ENCODE measurements at places on chromosomes 5 and 9.

DNA sequence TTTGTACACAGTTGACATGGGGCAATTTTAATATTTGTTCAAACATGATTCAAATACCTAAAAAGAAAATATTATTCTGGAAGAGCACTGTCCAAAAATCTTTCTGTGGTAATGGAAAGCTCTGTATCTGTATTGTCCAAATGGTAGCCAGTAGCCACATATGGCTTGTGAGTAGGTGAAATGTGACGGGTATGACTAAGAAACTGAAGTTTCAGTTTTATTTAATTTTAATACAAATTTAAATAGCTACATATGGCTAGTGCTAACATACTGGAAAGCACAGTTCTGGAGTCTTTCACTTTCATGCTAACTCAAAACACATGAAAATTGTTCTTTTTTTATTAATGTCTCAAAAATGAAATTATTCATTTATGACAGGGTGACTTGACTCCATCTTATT lies 132.6 kb downstream of the PLK2 start:
- peak; percentile 0 for DNase-seq

DNA sequence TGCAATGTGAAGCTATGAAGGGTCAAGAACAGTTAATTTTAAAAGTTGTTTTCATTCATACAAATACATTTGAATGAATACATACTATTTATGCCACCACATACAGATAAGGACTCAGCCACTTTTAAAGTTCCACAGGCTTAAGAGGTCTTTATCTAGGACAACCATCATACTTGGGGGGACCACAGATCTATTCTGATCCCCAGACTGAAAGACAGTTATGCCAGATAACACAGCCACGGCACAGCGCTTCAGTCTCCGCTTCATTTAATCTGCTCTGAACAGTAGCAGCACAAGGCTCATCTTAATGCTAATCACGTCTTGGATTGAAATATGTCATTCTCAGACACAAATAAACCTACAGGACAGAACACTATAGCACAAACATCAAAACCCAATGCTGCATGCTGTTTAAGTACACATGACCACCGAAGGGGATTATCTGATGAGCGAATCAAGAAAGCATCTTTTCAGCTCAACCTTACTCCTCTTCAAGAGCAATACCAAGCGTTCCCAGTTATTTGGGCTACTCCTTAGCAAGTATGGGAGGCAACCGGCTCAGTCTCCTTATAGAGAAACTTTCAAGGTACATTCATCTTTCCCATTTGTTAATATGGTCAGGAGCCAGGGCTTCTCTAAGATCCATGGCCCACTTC lies 33.3 kb downstream of the PUM3 start:
- no peak for DNase-seq

GRCh38 chr9:124793015-124793541 lies 16.1 kb downstream of the OLFML2A start:
- DNase-seq = peak; percentile 16

- no peak for DNase-seq
These were observed 6.4 kb downstream of the TNFSF15 start for GRCh38 chr9:114799441-114799840.

- no peak for DNase-seq
These were observed 180.2 kb downstream of the ALDH1A1 start for GRCh38 chr9:72772661-72773060.

- DNase-seq = no peak
These were observed 1.5 kb upstream of the ANKHD1 start for GRCh38 chr5:140399979-140400729.

GRCh38 chr5:121982893-121983285 lies 21.1 kb downstream of the SRFBP1 start:
- no peak for DNase-seq

DNA sequence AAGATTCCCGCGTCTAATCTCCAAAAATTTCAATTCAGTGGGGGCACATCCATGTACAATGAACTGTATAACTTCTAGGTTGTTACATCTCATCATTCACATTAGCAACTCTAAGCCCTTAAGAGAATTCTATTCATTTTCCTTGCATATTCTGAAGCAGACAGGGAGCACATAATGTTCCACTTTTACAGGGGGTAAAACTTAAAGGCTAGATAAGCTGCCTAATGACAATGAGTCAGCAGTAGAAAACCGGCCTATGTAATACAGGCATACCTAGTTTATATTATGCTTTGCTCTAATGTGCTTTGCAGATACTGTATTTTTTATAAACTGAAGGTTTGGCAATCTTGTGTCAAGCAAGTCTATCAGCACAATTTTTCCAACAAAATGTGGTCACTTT lies 40.4 kb downstream of the PTAR1 start:
- no peak for DNase-seq

DNA sequence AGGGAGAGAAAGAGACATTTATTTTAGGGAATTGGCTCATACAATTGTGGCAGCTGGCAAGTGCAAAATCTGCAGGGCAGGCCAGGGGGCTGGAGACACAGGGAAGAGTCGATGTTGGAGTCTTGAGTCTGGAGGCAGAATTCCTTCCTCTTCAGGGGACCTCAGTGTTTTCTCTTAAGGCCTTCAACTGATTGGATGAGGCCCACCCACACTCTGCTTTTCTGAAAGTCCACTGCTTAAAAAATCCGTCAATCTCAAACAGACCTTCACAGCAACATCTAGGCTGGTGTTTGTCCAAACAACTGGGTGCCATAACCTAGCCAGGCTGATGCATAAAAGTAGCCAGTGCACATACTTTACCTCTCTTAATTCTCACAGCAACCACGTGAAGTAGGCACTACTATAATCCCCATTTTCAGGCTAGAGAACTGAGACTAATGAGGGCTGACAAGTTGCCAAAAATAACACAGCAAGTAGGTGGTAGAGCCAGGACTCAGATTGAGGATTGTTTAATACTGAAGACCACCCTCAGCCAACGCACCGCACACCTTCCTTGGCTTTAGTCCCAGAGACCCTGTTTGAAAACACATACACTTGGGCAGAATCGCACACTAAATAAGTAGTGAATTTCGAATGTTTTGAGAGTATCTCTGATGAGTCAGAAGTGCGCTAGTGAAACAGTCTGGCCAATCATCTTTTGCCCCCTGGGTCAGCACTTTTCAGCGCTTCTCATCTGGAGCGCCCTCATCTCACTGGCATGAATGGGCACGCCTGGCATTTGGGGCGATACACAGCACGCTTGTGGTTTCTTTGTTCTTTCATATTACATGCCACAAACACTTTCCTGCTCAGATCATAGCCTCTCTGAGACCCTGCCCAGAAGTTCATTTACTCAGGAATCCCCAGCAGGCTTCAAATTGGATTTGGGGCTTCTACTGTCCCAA lies 591.4 kb downstream of the CCDC171 start:
- no peak for DNase-seq

DNA sequence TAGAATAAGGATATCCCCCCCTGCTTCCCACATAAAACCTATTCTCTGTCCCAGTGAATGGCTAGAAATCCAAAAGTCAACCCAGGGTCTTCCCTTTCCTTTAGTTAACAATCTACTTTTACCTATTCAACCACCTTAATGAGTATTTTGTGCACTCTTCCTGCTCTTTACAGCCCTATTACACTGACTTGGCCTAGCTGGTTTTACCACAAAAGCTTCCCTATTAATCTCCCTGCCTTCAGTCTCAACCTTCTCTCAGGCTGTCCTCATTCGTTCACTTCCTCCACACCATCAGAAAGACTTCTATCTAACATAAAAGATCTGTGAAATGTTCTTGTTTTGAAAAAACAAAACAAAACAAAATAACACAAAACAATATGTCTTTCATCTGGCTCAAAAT lies 16.2 kb downstream of the CTNNAL1 start:
- no peak for DNase-seq

DNA sequence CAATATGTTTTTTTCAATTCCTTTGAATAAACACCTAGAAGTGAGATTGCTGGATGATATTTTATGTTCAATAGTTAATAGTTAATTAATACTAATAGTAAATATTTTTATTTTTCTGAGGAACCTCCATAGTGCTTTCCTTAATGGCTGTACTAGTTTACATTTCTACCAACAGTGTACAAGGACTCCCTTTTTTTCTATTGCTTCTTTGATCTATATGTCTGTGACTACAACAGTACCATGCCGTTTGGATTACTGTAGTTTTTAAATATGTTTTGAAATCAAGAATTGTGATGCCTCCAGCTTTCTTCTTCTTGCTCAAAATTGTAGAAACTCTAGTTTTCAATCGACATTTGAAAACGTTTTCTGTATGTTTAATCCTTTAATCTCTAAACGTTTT lies 39.5 kb upstream of the ADAMTS16 start:
- DNase-seq = no peak

GRCh38 chr5:178836628-178837027 lies 23.1 kb upstream of the ZNF354B start:
- no peak for DNase-seq

GRCh38 chr9:92960561-92961290 lies 13.4 kb downstream of the FGD3 start:
- DNase-seq = no peak

DNA sequence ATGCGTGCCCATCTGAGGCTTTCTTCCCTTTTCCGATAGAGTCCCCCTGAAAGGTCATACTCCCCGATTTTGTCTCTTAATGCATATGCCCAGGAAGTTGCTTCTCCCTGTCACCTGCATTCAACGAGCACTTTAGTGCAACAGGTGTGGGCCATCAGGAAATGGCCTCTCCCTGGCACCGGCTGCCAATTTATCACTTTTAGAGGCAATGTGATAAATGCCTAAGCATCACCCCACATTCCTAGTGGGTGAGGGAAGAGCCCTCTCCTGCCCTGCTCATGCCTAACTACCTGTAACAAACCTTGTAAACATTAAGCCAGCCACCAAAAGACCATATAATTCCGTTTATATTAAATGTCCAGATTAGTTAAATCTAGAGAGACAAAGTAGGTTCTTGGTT lies 1.1 kb upstream of the SNAPC3 start:
- DNase-seq = no peak

DNA sequence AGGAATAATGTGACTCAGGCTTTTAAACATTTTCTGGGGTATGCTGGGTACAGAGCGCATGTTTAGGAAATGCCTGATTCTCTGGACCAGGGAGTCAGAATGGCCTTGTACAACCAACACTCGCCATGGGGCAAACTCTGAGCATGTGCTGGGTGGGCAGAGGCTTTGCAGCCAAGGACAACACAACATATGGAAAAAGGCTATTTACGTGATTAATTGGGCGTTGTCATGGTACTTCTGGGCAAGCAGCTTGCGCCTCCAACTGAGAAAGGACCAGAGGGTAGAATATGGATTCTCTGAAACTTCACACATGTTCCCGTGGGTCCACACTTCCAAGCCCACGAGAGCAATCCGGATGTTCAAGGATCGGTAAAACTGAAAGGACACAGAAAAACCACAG lies 49.1 kb downstream of the NIPAL4 start:
- no peak for DNase-seq

DNA sequence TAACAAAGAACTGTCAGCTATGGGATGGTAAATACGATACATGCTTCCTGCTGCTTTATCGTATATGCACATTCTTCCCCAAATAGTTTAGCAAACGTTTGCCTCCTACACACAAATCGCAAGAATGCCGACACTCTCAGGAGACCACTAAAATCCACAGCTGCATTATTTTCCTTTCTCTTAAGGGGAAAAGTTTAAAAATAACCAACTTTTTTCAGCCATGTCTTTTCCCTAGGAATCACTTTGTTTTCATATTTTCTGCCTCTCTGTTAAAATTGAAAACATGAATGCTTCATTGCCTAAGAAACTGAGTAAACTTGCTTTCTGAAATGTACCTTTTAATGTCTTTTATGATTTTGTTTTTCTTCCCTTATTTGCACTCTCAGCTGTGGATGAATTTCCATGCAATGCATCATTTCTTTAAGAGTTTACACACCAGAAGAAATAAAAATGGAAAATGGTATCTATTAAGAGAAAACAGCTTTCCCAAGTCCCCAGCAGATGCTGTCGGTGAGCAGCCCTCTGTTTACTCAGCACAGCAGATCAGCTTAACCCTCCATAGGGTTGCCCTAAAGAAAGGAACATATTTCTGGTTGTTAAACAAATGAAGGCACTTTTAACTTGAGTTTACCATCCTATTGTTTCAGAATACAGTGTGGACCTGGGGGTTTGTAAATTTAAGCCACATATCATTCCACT lies 66.2 kb downstream of the IZUMO3 start:
- DNase-seq = no peak

DNA sequence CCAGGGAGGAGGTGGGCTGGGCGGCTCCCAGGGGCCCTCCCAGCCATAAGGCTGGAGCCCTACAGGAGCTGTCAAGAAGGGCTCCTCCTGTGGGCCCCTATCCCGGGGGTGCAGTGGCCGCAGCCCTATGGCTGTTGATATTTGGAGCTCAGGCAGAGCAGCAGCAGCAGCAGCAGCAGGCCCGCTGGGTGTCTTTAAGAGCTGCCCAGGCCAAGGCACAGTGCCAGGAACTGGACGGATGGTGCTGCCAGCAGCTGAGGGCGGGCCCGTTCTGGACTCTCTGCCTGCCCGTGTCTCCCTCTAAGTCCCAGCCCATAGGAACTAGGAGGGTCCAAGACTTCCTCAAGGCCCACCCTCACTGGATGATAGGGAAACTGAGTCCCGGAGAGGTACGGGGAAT lies 3.6 kb downstream of the AK1 start:
- no peak for DNase-seq

DNA sequence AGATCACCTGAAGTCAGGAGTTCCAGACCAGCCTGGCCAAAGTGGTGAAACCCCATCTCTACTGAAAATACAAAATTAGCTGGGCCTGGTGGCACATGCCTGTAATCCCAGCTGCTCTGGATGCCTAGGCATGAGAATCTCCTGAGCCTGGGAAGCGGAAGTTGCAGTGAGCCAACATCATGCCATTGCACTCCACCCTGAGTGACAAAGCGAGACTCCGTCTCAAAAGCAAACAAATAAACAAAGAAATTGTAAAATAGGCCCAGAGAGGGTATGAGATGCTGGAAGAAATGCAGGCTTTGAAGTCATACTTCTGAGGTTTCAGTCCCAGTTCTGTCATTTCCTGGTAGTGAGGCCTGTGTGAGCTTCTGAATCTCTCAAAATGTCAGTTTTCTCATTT lies 5.3 kb upstream of the ARHGEF37 start:
- DNase-seq = no peak

DNA sequence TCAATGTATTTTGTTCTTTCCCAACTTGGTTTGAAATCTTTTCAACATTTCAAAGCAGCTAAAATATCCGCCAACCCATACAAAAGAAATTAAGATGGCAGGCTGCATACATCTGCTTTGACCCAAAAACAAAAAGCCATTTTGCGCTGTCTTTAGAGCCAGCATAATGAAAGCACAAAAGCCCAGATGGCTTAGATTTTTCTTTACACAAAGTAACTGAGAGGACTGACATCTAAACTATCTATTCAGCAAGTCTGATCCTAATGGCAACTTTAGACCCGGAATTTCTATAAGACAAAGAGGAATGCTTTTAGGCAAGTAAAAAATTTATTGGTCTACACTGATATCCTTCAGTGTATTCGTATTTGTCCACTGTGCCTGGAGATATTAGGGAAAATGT lies 86.3 kb downstream of the MYO10 start:
- DNase-seq = no peak

DNA sequence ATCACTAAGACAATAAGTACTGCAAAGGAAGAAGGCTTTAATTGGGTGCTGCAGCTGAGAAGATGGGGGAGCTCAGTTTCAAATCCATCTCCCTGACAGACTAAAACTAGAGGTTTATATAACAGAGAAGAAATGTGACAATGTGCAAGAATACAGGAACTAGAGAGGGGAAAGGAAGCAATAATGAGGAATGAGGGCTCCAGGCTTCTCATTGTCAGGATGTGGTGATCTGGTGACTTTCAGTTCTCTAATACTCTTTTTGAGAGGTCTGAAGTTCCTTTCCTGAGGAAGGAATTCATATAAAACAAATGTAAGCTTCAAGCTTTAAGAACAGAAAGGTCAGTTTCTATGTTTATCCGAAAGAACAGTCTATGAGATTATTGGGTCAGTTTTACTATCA lies 42.5 kb upstream of the SPATA31E1 start:
- DNase-seq = peak; percentile 59
